ENCODE measurements at places on chromosomes 6 and 20.

DNA sequence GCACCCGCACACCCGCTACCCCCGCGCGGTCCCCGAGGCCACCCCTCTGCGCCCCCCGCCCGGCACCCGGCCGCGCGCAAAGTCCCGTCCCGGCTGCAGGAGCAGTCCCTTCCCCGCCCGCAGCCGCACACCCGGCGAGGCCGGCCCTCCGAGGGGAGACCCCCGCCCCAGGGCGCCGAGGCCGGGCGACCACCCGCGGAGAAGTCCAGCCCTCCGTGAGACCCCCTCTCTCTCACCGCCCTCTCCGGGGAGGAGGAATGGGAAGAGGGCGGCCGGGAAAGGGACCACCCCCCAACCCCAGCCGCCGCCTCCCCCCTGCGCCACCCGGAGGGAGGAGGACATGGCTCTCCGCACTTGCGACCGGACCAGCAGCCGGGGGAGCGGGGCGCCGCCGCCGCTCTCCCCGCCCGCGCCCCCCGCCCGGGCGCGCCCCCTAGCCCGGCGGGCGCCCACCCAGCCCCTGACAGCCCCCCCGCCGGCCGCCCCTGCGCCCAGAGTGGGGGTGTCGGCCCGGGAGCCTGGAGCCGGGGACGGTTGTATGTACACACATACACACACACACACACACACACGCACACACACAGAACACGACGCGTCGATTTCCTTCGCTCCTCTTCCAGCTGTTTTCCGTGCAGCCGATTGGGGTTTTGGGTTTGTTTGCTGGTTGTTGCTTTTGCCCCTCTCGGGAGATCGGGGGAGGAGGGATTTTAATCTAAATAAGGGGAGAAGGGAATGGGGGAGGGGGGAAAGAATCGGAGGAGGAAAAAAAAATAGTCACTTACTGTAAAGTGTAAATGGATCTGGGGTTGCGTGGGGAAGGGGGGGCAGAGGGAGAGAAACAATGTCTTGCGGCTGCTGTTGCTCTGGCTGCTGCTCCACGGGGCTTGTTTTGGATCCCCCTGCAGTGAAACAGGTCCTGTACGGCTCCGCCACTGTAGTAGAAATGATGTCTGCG is at the start of gene ATXN1:
TSS of gene ATXN1 (minus strand) at position 945 of the 955 bp plus-strand sequence.
- DNase-seq, result peak; percentile 80

DNA sequence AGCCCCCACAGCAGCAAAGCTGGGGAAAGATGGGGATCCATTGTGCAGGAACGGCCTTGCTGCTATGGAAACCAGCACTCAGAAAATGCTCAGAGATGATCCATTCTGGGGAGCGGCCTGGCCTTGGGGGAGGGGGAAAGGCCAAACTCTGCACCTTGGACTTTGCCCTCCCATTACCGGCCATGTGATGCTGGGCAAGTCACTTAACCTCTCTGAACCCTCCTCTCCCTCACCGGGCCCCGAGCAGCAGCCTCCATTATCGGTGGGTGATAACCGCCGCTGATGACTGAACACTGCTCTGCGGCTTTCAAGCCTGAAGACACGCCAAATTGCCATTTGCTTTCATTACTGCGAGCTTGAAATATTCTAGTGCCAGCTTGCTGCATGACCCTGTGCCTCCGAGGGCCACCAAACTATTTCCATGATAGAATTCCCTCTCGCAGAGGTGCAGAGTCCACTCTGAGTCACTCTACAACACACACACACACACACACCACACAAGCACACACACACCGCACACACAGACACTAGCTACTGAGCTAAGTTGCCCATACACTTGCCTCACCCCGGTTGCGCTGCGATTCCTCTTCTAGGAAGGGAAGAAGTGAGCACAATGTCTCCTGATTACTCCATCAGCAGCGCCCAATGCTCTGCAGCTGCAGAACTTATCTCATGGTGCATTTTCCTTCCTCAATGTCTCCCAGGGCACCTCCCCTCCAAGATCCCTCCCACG is 20.6 kb upstream of the SIRPA start:
- peak; percentile 79 for DNase-seq

DNA sequence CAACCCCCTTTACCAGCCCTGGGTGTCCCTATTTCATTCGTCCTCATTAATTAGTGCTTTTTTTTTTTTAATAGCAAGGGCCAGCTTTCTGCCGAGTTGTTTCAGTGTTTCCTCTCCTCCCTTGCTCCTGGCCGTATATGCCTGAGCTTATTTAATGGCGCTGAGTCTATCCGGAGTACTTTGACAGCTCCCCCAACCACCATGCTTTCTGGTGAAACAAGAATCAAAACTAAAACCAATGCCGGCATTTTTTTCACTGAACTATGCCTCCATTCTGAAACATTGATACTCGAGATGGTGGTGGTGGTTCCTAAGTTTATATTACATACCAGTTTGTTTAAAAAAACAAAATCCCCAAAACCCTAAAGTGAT is 1.2 kb downstream of the DCBLD1 start:
- peak; percentile 32 for DNase-seq

DNA sequence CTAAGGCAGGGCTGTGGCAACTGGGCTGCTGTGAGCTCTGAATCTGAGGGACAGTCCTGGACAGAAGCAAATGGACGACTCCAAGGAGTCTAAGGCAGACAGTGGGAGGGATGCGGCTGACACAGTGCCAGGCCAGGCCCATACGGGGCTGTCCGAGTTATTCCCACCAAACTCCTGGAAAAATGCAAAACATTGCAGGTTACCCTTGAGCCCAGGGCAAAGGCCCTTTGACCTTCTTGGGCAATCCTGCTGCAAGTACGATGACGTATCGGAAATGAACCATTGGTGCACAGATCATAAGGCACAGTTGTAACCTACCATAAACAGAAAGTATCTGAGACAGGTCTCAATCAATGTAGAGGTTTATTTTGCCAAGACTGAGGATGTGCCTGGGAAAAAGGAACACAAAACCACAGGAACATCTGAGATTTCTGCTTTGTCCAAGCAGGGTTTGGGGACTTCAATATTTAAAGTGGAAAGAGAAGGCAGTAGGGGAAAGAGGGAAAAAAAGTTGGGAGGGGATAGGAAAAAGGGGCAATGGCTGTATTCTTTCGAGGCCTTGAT is 118.9 kb downstream of the DACT2 start:
- no peak for DNase-seq

DNA sequence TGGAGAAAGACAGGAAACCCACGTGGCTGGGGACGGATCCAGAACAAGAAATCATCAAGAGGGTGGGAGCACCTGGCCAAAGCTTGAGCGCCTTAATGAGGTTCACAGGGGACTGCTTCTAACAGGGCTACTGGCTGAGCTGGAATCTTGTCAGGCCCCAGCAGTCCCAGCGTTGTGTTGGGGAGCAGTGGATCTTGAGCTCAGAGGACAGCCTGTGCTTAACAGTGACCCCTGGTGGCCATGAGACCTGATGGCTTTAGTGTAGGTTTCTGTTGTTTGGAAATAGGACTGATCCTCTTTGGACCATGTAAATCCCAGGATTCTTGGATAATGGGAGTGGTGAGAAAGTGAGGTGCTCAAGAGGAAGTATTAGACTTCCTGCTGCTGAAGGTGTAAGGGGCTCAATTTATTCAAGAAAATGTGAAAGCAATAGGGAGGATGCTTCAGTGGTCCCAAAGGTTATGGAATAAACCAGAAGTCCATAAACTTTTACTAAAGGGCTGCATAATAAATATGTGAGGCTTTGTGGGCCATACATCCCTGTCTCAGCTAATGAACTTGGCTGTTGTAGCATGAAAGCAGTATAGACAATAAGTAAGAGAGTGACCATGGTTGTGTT is 216.2 kb downstream of the NFATC2 start:
- DNase-seq, result peak; percentile 71

- DNase-seq, result no peak
Observed at GRCh38 chr6:42702200-42702599, 20.2 kb downstream of the PRPH2 start.

GRCh38 chr6:57190140-57190539 is 18.0 kb downstream of the BAG2 start:
- peak; percentile 46 for DNase-seq

DNA sequence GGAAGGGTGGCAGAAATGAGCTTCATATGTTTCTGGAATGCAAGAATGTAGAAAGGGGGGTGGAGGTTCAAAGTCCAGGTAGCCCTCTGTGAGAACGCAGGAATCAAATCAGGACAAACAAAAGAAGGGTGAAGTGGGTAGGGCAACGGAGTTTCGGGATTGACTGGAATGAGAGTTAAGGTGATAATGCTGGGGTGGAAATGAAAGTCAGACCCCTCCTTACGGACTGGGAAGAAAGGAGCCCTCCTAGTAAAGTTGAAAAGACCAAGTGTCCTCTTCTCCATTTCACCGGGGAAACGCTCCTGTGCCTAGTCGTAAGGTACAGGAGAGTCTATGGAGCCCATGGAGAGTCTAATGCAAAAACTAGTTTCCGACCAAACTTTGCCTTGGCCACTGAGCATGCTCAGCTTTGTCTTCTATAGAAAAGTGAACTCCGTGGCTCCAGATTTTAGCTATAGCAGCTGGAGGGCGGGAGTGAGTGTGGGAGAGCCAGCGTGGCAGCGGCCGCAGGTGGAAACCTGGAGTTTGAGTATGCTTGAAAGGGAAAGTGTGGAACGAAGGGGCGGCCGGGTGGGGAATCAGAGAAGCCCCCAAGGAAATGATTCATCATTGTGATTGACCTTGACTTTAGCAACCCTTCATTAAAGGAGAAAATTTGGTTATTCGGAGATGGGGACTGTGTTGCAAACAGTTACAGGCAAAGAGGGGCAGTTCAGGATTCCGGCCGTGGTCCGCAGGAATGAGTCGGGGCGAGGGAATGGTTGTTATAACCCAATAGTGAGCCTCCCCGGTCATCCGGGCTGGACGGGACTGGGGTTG is 1.3 kb upstream of the LRRC1 start:
- DNase-seq, result peak; percentile 90

GRCh38 chr20:8002056-8002455 is 17.5 kb downstream of the TMX4 start:
- DNase-seq, result no peak

DNA sequence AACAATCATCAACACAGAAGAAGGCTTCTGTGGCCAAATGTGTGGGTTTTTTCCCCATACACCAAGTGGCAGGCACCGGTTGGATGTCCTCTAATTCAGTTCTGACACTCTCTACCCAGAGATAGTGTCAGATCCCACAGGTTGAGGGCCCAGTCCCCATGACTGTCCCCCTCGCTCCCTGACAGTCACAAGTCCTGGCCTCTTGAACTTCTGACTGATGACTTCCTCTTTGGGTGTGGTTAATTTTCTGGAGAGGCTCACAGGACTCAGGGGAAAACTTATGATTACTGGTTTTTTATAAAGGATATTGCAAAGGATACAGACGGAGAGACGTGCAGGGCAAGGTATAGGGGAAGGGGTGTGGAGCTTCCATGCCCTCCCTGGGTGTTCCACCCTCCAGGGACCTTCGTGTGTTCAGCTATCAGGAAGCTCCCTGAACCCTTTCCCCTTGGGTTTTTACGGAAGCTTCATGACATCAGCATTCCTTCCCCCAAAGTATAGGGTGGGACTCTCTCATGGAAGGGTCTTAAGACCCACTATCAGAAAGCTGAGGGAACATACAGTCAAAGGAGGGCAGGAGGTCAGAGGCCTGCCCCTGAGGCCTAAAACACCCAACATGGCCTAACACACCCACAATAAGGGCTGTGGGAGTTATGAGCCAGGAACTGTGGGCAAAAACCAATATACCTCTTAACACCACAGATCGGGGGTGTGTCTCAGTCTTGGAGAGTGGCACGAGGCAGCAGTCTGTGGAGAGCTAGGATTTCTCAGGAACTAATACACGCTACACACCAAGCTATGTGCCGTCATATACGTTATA is 33.3 kb downstream of the FARS2 start:
- DNase-seq, result no peak

DNA sequence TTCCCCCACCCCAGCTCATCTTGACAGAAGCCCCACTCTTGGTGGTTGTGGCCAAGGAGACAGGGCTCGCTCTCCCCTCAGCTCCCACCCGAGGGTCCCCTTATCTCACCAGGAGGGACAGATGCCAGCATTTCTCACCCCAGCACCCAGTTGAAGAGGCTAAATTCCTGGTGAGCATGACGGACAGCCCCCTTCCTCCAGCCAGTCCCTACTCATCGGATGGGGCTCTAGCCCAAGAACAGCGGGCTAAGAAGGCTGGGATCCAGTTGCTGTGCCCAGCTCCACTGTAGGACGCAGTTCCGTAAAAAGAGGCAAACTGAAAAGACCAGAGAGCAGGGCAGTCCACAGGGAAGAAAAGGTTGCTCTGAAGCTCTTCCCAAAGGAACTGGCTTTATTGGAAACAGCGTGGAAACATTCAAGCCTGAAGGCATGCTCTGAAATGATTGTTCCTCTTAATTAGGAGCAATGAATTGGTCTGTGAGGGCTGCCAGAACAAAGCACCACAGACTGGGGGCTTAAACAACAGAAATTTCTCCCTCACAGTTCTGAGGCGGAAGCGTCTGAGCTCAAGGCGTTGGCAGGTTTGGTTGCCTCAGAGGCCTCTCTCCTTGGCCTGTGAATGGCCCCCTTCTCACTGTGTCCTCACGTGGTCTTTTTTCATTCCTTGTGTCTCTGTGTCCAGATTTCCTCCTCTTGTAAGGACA is 17.9 kb upstream of the KIF25 start:
- DNase-seq, result no peak

GRCh38 chr20:60281295-60281694 is 323.1 kb downstream of the CDH26 start:
- no peak for DNase-seq

DNA sequence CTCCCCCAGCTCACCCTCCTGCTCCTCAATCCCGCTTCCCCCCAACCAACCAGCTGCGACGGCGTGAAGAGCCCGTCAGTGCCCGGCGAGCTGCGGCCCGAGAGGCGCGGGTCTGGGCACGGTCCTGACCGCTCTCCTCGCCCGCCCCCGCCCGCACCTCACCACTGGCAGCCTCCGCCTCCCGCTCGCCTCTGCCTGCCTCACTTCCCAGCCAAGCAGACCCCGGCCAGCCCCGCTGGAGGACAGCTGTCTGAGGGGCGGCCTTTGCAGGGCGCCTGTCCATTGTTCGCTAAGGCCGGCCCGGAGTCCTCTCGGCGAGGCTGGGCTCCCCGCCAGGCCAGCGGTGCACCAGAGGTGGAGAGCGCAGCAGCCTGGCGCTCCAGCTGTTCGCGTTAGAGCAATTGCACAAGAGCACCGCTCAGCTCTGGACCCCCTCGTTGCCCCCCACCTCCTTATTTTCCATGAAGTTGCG is 1.3 kb downstream of the SOBP start:
- peak; percentile 69 for DNase-seq

DNA sequence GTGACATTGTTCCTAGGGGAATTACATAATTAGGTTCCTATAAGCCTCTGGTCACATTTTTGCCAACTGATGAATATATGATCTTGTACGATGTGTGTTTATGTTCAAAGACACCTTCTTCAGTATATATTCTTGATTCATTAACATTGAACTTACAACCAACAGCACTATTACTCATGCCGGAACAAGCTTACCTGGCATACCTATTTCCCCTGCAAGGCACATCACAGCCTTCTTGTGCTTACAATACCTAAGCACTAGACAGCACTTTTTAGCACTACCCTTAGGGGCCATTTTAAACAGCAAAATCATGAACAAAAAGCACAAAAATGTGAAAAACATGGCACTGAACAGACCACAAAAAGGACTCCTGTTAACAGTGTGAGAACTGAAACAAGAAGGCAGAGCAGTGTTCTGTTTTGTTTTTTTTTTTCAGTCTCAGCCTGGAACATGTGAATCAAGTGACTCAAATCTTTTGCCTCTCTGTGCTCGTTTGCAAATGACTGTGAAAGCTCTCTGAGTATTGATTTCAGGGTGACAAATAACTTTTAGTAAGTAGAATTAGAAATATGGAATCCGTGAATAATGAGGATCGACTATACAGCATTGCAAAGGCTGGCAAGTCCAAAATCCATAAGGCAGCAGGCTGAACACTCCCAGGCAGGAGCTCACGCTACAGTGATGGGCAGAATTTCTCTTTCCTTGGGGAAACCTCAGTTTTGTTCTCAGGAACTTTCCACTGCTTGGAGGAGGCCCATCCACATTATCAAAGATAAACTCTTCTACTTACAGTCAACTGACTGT is 102.3 kb upstream of the TSHZ2 start:
- DNase-seq, result no peak

Data from hepatocyte (in vitro differentiated cells).